CD4-positive, alpha-beta T cell treated with Interleukin-17A for 4 hours (primary cell): ENCODE measurements at places on chromosomes 2 and 18.

- no peak for DNase-seq
These were observed 58.8 kb upstream of the NT5C1B start for GRCh38 chr2:18648161-18648560.

- DNase-seq: no peak
These were observed 124.7 kb upstream of the GLI2 start for GRCh38 chr2:120611016-120611415.

DNA sequence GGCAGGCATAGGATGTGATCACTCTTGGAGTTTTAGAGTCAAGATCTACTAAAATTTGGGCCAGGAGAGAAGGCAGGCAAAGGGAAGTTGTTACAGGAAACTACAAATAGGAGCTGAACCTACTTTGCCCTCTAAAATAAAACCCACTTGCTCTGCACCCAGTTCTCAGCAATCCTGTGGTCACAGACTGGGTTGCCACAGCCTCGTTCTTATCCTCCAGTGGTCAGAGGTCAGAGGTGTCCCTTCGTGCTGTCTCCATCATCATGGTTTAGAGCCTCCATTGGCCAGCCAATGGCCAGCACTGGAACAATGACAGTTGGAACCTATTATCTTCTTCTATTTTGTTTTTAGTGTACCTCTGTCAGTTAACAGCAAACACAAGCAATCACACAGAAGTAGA is 90.7 kb upstream of the TNP1 start:
- no peak for DNase-seq

GRCh38 chr18:22250591-22250996 is 81.2 kb downstream of the GATA6 start:
- no peak for DNase-seq

DNA sequence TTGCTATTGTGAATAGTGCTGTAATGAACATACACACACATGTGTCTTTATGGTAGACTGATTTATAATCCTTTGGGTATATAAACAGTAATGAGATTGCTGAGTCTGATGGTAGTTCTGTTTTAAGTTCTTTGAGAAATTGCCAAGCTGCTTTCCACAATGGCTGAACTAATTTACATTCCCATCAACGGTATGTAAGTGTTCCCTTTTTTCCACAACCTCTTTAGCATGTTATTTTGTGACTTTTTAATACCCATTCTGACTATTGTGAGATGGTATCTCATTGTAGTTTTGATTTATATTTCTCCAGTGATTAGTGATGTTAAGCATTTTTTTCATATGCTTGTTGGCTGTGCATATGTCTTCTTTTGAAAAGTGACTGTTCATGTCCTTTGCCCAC is 86.7 kb downstream of the TTC27 start:
- no peak for DNase-seq

DNA sequence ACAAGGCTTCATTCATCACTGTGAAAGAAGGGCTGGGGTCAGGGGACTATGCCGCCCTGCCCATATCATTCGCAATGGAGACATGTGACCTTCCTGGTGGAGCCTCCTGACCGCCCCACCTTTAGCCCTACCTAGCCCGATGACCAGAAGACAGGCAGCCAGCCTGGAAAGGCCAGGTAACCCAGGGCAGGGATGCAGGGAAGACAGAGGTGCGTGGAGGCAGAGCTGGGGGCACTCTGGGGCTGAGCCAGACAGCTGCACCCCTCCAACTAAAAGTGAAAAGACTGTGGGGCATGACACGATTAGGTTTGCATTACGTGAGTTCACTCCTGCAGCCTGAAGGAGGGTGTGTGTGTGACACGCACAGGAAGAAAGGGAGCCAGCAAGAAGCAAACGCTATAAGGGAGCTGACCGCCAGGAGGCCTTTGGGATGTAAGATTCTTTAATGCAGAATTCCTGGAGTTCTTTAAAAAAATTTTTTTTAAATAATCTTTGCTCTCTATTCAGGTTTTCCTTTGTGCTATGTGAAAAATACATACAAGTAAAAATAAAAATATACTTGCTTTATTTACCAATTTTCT is 3.7 kb upstream of the HES6 start:
- no peak for DNase-seq

- peak; percentile 41 for DNase-seq
These were observed 119.3 kb downstream of the SPTBN1 start for GRCh38 chr2:54575379-54575888.

- DNase-seq: no peak
These were observed 260.3 kb downstream of the HDAC4 start for GRCh38 chr2:239140346-239141020.

- peak; percentile 63 for DNase-seq
These were observed 8.4 kb downstream of the NCAPH start for GRCh38 chr2:96344011-96344410.

DNA sequence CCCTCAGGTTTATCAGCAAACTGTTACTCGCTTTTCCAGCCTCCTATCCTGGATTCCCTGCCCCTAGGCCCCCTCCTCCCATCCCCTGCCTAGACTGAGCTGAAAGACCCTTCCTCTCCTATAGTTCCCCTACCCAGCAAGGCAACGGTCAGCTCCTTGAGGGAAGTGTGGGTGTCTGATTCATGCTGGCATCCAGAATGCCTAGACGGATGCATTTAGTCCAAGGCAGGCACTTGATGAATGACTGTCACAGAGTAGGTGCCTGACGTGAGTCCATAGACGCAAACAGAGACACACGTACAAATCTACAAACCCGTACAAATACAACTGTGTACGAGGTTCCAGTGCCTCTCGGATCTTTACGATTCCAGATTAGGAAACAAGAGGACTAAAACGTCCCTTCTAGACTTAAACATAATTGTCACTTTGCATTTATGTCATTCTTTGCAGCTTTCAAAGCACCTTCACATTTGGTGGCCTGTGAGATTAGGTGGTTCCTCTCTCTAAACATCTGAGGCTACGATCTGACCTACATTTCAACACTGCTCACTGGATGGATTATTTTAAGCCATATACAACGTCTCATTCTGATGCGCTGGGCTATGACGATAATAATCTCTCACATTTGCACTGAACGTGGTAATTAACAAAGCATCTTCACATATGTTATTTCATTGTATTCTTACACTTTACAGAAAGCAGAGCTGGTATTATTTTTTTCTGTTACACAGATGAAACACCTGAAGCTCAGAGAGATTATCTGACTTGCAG is 36.7 kb downstream of the DNMT3A start:
- no peak for DNase-seq
